ENCODE measurements at places on chromosomes 5 and 9.

DNA sequence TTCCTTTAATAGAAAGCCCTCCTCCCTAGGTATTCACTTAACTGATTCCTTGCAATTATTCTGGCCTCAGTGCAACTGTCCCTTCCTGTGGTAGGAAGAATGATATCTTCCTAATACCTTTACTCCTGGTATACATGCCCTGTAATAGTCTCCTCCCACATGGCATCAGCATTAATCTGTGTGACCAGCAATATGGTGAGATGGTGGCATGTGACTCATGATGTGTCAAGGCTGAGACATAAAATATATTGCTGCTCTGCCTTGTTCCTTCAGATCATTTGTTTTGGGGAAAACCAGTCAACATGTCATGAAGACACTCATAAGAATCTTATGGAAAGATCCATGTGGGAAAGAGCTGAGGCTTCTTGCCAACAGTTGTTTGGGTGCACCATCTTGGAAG is 149.1 kb upstream of the TRPM3 start:
- DNase-seq, result no peak

DNA sequence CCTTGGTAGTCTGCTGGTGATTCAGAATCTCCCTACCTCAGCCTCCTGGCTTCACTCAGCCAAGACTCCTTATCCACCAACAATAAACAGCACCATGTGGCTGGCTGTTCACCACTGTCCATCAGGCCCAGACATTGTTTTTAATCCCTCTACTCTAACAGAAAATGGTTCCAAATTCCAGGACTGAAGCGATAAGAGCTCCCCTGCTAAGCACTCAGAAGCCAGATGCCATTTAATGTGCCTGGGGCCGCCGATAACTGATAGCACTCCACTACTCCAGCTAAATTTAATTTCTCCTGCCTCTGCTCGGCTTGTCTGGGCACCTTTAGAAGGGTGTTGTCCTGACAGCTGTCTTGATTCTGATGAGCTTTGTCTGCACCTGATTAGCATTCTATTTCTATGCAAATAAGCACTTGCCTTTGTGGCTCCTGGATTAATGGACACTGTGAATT is 47.1 kb downstream of the ZNF622 start:
- no peak for DNase-seq

- no peak for DNase-seq
Observed at GRCh38 chr5:148967783-148968182, 95.1 kb downstream of the SH3TC2 start.

- no peak for DNase-seq
Observed at GRCh38 chr9:92965759-92966517, 18.6 kb downstream of the FGD3 start.

DNA sequence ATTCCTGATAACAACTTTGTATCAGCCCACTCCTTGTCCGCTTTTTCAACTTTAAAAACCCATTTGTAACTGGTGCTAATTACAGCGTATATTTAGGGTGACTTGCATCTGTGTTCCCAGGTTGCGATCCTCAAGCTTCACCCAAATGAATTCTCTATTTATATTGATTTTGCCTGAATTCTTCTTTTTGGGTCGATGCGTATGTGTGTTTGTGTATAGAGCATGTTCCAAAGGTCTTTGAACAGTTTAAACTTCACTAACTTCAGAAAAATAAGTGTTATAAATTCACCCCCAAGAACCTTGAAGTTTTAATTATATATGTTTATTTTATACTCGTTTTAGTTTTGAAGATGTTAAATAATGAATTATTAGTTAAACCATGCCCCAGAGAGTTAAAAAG is 16.1 kb upstream of the SPATA31D4 start:
- DNase-seq, result no peak

GRCh38 chr9:113888336-113888735 is 12.2 kb downstream of the ZNF618 start:
- DNase-seq, result no peak

DNA sequence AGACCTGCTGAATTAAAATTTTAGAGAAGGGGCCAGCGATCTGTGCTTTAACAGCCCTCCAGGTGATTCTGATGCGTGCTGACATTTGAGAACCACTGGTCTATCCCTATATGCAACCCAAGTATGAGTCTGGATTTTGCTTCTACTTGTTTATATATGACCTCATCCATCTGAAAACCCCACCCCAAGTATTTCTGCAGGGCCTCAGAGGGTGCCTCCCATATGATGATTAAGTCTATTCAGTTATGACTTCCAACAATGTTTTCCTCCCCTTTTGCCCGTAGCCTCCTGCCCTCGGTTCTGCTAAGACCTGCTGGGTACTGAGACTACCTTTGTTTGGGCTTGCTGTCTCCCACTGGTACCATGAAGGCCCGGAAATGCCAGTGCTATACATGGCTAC is 376.0 kb upstream of the SMARCA2 start:
- DNase-seq, result no peak

- DNase-seq, result no peak
Observed at GRCh38 chr5:2200261-2200950, 317.7 kb upstream of the IRX4 start.

- DNase-seq, result peak; percentile 52
Observed at GRCh38 chr5:93583768-93584595, 960 bp downstream of the NR2F1 start.

- DNase-seq, result no peak
Observed at GRCh38 chr5:42168091-42168670, 243.1 kb downstream of the FBXO4 start.

- DNase-seq, result no peak
Observed at GRCh38 chr9:99359336-99359735, 137.3 kb downstream of the SEC61B start.

DNA sequence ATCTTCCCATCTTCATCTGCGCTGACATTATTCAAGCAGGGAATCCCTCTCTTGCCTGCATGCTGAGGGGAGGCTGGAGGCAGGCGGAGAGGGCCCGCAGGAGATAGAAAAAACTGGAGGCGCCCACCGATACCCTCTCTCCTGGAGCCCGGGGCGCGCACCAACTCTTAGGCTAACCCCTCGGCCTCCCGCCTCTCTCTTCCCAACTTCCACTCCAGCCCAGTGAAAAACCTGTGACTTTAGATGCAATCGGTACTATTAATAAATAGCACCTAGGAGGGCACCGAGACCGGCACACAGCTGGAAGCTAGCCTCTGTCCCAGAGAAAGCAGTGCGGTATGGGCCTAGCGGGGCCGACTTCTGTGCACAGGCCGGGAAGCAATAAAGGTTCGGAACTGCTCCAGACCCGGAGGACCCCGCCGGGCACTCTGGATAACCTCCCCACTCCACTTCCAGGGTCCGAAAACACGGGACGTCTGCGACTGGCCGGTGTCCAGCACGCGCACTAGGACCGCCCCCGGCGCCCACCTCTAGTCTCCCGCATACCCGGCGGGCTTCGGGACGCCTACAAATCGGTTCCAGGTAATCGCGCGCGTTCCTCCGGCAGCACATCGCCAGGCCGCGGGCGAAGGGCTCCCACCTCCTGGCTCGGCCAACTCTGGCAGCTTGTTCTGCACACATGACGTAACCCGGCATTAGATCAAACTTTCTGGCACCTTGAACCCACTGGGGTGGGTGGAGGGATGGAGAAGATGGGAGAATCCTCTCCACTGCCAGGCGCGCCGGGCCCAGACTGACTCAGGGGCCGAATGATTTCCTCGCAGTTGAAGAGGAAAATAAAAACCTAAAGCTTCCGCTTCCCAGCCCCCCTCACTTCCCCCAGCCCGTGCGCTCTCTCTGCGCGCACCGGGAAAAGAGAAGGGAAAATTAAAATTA is 1.4 kb downstream of the EFNA5 start:
- DNase-seq, result no peak

GRCh38 chr5:33994845-33995244 is 10.4 kb upstream of the SLC45A2 start:
- no peak for DNase-seq

GRCh38 chr5:59259237-59259636 is 634.3 kb downstream of the PDE4D start:
- no peak for DNase-seq

DNA sequence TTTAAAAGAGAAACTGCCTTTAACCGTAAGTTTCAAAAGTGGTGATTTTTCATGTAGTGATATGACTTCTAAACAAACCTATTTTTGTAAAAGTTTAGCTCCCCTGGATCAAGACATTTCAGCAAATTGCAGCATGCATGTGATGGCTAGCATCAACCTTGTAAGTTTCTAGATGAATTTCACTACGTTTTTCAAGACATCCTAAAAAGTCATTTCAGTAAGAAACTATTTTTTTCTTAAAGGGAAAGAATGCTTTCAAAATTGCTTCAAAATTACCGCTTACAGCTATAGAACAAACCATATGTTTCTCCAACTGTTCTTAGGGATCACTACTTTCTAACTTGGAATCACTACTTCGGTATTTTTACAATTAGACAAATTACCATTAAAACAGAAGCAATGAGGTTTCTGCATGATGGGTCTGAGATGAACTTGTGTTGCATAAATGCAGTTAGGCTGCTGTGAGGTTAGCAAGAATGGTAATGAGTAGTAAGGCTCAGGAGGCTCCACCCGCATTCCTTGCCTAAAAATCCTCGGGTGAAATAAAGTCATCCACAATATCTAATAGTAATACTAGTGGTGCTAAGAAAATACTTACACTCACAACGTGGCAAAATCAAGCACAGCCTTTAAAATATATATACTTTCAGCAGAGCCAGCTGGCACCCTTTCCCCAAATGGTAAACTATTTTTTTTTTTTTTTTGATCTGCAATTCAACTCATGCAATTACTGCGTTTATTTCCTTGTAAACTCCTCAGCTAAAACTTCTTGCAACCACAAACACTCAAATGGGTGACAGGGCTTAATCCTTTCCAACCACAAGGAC is 53.8 kb downstream of the CDC14B start:
- peak; percentile 30 for DNase-seq

DNA sequence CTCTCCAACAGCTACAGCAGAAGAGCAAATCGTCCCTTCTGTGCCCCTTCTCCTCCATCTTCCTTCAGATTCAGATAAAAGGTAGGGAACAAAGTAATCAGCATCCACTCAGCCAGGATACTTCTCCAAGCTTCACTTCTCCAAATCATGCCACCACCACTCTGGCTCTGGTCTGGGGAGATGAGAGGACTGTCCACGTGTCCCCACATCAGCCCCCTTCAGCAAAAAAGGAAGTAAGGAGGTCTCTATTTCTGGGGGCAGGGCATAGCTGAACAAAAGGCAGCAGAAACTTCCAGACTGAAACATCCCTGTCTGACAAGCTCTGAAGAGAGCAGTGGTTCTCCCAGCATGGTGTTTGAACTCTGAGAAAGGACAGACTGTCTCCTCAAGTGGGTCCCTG is 116.9 kb downstream of the C5orf15 start:
- DNase-seq, result no peak

DNA sequence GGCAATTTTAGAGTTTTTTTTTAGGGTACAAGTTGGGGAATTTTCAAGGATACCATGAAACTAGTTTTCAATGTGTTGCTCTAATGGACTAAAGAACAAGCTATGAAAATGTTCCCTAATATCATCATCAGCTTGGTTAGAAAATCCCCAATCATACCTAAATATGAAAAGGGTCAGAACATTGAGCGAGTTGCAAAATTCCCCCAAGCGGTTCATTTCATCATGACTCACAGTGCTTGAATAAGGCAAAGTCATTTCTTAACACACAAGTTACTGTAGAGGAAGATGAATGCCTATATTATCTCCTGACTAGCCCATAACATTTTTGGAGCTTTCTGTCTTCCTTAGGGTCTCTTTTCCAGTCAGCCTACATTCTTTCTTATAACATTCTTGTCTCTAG is 62.7 kb downstream of the ST8SIA4 start:
- no peak for DNase-seq

- no peak for DNase-seq
Observed at GRCh38 chr9:92617195-92617813, 52.6 kb downstream of the IPPK start.

- no peak for DNase-seq
Observed at GRCh38 chr5:133122711-133123110, 70.9 kb downstream of the HSPA4 start.

DNA sequence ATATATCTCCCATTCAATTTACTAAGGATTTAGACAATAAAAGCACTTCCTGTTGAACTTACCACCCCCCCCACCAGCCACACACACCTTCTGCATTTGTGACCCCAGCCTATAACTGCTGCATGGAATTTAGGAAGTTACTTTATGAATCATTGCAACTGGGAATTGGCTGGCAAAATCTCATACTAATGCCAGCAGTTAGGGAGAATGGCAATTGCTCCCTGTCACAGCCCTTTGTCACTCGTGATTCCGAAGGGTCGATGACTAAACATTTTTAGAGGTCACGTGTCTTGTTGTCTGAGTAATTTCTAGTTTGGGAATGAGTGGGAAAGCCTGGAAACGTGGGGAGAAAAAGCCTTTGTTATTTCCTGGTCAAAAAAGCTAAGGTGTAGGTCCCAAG is 46.6 kb upstream of the PCA3 start:
- DNase-seq, result no peak

DNA sequence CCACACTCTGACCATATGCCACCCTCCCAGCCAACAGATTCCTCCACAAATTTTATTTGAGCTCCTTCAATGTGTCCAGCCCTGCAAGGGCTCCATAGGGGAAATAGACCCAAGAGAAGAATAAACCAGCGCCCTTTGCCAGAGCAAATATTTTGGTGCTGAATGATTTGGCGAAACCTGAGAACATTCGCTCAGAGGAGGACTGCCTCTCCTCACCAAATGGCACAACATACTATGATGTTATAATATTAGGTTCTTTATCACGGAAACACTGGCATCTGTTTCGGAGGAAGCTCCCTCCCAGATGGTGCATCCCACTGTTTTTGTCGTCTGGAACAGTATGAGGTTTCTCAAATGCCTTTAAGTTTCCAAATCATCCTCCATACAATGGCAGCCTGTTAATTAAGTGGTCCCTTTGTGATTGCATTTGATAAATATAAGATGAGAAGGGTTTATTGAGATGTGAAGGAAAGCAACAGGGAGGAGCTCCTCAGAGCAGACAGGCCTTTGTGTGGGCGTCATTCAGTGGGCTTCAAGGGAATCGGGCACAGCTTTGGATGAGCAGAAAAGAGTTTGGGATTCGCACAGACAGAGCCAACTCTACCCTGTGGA is 139.1 kb upstream of the ADRA1B start:
- no peak for DNase-seq

- no peak for DNase-seq
Observed at GRCh38 chr9:87263291-87263690, 234.4 kb upstream of the DAPK1 start.

GRCh38 chr5:124661317-124662141 is 84.9 kb downstream of the ZNF608 start:
- DNase-seq, result no peak

- no peak for DNase-seq
Observed at GRCh38 chr5:36357391-36357975, 55.8 kb upstream of the RANBP3L start.

GRCh38 chr5:119071561-119071995 is 691 bp downstream of the DMXL1 start:
- no peak for DNase-seq
